ENCODE measurements at places on chromosomes 11 and 22.
A peak's percentile ranks its signal among the peaks of the same experiment; 100 is the strongest.

- no peak for DNase-seq
Observed at GRCh38 chr11:66886671-66887221, 29.9 kb downstream of the LRFN4 start.

DNA sequence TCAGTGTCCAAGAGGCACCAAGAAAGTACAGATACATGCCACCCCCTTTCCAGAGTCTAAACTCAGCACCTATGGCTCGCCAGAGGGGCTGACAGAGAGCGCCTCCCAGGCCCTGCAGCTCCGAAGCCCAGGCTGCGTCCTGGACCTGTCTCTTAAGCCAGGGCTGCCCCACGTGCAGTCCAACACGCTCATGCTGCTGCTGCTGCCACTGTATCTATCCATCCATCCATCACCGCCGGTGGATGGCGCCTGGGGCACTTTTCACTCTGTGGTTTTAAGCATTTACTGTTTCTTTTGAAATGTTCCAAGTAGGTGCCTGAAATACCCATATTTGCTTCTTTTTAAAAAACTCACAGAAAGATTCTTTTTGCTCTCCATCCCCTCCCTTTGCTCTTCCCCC is 41.8 kb downstream of the MACROD1 start:
- no peak for DNase-seq

DNA sequence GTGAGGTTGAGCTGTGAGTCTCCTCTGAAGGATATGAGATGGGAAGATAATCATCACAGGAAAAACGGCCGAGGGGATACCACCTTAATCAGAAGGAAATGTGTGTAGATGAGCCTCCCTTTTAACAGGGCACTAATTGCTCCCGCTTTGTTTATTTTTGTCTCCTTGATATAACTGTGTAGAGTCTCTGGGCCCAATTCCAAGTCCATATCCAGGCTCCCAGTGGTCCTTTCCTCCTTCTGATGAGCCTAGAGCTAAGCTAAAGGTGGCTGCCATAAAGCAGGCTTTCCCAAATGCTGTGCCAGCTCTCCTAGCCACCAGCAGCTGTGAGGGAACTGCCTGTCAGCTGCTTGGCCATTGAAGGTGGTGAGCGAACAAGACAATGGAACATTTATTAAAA is 17.1 kb upstream of the CCDC90B start:
- no peak for DNase-seq

GRCh38 chr11:71977090-71977489 is 21.6 kb upstream of the IL18BP start:
- no peak for DNase-seq

DNA sequence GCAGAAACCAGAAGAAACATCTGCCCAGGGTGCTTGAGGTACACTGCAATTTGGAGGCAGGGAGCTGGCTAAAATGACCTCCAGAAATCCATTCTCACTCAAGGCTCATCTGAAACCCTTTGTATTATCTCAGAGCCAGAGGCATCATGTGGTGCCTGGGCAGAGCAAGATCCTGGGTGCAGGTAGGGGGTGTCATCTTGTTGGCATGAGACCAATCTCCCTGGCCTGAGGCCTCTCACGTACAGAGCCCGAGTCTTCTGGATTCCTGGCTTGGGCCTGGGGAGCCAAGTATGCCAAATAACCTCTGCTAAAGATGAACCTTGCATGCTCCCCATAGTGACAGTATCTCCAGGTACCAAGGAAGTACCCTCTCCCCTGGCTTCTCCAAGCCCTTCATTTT is 2.4 kb downstream of the LMO1 start:
- no peak for DNase-seq

GRCh38 chr11:107744736-107745135 is 32.9 kb upstream of the SLN start:
- DNase-seq = no peak

GRCh38 chr22:31394326-31394725 is 5.1 kb upstream of the DRG1 start:
- DNase-seq = no peak

- DNase-seq = no peak
Observed at GRCh38 chr11:120494595-120494994, 17.0 kb upstream of the GRIK4 start.

GRCh38 chr11:57476757-57477506 is 16.6 kb downstream of the RTN4RL2 start:
- no peak for DNase-seq

DNA sequence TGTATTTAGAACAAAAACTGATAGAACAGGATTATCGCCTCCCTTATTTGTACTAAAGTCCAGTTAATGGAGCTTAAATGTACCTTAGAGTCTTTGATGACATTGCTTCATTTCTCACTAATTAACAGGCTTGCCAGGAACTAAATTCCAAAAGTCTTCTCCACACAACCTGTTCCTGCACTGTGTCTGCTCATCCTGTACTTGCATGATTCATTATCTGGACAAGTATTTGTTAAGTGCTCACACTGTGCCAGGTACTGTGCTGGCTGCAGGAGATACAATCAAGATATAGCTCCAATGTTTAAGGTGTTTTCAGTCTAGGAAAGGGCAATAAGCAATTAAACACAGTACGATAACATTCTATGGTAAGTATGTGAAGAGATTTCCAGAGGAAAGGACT is 485.9 kb upstream of the TENM4 start:
- DNase-seq = no peak

GRCh38 chr11:18429332-18429731 is 17.2 kb downstream of the LDHC start:
- DNase-seq = no peak

DNA sequence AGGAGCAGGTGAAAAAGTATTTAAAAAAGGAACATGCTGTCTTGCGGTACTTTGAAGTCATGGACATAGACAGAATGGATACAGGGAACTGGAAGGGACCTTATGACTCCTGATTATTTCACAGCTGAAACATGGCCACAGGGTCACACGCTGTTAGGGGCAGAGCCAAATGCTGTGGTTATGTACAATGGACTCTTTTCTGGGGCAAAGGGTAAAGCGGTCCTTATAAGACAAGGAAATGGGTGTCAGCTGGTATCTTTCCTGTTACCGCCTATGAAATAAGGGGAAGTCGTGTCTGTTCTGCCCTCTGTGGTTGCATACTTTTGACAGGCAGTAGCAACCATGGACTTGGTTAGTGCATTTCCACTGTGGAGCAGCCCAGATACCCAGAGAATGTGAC is 12.8 kb upstream of the ST14 start:
- DNase-seq = peak; percentile 65

Data from CD4-positive, alpha-beta T cell treated with Interleukin-15 for 1 hour (primary cell).